ENCODE measurements at places on chromosomes 5 and 9.
A peak's percentile ranks its signal among the peaks of the same experiment; 100 is the strongest.

DNA sequence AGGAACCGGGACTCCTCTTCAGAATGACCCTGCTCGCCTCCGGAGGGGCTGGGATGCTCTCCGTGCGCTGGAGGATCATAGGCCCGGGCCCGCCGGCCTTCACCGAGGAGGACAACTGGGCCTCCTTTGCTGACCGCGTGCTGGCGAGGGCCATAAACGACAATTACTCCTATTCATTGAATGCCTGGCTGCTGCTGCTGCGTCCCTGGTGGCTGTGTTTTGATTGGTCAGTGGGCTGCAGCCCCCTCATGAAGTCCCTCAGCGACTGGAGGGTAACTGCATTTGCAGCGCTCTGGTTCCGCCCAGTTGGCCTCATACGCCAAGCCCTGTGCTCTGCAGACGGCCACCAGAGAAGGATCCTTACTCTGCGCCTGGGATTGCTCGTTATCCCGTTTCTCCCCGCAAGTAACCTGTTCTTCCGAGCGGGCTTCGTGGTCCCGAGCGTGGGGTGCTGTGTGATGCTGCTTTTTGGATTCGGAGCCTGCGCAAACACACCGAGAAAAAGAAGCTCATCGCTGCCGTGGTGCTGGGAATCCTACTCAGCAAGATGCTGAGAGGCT, 16.6 kb downstream of the OR2V1 start:
- DNase-seq = no peak

DNA sequence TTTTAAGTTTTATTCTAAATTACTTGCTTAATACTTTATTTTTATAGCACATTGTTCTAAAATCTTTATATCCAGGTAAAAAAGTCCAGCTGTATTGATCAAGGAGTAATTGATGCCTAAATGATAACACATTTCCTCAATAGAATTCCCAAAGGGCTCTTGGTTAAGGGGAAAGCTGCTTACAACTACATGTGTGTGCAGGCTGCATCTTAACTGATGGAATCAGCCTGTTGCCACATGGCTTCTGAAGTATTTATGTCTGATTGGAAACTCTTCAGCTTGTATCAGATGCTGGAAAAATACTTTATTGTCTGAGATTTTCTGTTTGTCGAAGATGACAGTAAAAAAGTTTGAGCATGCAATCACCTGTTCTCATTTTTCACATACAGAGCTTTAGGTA, 182.6 kb downstream of the FBXL7 start:
- no peak for DNase-seq

GRCh38 chr5:75052192-75053053, at the start of gene GCNT4:
Gene GCNT4 (minus strand): TSS chr5:75052558. CDS start chr5:75030037, 22,521 bp downstream.
- peak; percentile 58 for DNase-seq

GRCh38 chr9:70579686-70580085, 165.2 kb upstream of the KLF9 start:
- no peak for DNase-seq

GRCh38 chr5:107330903-107331302, 339.8 kb downstream of the EFNA5 start:
- no peak for DNase-seq

- no peak for DNase-seq
Observed at GRCh38 chr5:139335811-139336210, 5.8 kb upstream of the PAIP2 start.

DNA sequence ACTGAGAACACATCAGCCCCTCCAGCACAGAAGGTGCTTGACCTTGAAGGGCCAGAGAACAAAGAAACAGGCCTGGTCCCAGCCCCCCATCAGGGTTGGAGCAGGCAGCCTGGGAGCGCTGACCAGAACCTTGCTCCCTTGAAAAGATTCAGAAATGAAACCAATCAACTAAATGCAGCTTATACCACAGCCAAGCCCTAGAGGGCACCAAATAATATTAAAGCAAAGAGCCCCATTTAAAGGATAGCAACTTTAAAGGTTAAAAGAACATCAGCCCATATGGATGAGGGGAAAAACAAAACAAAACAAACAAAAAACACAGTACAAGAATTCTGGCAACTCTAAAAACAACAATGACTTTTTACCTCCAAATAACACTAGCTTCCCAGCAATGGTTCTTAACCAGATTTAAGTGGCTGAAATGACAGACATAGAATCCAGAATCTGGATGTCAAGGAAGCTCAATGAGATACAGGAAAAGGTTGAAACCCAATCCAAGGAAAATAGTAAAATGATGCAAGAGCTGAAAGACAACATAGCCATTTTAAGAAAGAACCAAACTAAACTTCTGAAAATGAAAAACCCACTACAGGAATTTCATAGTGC, 471.9 kb downstream of the MTRR start:
- DNase-seq = peak; percentile 63

DNA sequence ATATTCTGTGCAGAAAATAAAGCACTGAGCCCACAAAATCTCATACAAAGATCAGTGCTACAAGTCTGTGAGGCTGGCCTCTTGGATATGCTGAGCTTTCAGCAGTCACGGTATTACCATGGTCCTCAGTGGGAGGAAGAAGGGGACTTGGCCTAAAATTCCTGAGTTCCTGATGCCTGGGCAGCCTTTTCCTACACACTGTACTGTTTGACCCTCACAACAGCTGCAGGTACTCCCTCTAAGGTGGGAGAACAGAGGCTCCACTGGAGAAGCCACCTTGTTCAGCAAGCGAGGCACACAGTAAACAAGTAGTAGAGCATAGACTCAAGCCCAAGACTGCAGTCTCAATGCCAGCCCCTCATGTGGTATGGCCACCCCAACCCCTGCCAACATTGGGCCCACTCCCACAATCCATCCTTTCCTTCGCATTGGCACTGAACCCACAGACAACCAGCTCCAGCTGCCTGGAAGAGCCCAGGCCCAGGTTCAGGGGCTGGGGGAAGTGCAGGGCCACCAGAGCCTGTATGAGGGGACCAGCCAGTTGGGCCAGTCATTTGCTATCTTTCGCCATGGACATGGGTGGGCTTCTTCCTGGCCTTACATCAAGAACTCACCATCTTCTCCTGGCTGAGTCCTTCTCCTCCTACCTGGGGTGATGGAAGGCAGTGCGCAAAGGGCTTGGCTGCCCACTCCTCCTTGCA, 14.3 kb downstream of the ACSL6 start:
- DNase-seq = no peak

GRCh38 chr5:98108497-98108896, 665.0 kb upstream of the RGMB start:
- no peak for DNase-seq

- no peak for DNase-seq
Observed at GRCh38 chr5:72860499-72860898, 44.0 kb downstream of the TNPO1 start.

DNA sequence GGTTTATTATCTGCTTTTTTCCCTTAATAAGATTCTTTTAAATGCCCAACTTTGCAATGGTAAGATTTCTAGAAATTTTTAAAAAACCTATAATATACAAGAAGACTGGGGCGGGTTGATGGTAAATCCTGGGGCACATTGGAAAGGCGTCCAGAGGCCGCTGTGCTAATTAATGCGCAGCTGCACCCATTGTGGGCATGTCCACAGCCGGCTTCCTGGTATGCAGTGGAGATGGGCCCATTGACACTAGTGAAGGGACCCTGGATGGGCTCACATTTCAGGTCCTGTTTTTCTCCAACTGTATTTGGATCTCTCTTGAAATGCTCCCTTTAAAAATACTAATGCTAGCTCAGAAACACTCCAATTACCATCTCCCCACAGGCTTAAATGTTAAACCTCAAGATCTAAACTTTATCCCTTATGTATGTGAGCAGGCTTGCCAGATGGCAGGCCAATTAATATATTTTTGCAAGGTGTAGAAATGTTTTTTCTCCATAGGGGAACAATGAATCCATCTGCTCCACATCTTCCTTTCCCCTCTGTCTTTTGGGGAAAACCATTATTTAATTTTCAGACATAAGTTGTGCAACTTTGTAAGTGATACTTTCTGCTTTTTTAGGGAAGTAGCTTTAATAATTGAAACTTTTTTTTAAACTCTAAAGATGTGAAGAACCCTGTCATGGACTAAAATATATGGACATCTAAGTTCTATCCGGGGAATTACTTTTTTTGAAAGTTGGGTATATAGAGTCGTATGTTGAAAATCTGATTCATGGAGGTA, 177.3 kb downstream of the CD180 start:
- peak; percentile 95 for DNase-seq

DNA sequence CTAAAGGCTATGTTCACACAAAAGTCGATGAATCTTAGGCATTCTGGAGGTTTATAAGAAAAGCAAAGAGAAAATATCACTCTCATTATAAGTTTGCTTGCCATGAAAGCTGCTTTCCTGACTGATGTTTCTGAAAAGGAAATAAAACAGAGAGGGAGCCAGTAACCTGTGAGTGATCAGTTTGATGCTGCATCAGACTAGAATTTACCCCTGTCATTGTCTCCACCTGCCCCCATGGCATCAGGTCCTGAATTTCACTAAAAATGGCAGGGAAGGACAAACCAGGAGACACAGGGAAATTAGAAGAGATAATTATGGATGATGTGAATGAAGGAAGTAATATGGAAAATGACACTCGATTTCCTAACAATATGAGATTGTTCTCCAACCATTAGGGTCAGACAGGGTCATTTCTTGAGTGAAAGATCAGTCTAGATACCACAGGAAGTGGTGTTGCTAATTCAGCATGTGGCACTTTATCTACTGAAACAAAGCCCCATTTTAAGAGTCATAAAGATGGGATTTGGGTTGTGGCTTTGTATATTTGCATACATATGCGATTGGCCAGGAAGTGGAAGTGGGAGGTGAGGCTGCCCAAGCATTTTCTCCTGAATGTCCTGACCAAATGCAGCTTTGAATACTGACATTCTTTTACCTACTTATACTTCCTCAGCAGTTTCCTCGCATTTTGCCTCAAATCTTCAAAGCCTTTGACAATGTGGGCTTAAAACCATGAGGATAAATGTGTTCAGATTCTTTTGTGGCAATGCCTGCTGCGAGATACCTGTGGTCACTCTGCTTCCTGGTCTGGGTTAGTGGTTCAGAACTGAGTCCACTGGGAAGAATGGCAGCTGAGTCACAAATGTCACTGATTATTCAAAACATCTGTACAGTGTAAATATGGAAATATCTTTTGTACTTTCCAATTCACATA, 29.7 kb downstream of the MEGF10 start:
- no peak for DNase-seq
